ENCODE measurements at places on chromosomes 13 and 19.

DNA sequence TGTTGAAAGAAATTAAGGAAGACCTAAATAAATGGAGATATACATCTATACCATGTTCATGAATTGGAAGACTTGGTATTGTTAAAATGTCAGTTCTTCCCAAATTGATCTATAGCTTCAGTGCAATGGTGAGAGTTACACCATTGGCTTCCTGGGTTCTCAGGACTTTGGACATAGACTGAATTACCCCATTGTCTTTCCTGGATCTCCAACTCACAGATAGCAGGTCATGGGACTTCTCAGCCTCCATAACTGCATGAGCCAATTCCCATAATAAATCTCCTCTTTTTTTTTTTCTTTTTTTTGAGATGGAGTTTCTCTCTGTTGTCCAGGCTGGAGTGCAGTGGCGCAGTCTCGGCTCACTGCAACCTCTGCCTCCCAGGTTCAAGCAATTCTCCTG lies 38.7 kb downstream of the CCNE1 start:
- no peak for DNase-seq

DNA sequence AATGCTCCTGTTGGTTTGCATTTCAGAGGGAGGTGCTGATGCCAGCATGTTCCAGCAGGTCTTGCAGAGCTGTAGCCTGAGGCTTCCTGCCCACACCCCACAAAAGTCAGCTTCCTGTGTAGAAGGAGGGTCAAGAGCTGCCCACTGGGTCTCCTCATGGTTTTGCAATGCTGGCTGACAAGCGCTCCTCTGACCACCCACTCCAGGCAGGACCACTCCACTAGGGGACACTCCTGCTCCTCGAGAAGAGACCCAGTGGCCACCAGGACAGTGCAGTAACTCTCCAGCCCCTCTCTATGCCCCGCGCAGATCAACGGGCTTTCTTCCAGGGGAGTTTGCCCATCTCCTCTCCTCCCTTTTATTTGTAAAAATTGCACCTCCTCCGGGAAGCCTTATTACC lies 72.9 kb upstream of the UQCRFS1 start:
- DNase-seq = no peak

DNA sequence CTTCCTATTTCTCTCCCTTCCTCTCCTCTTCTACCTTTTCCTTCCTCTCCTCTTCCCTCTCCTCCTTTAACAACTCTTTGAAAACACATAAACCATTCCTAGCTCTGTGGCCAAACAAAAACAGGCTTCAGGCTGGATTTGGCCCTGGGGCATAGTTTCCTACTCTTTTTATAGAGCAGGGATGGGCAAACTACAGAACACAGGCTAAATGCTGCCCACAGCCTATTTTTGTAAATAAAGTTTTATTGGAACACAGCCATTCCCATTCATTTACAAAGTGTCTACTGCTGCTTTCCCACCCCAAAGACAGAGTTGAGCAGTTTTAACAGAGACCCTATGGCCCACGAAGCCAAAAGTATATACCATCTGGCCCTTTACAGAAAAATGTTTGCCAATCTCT lies 35.4 kb downstream of the LHFPL6 start:
- DNase-seq = no peak

DNA sequence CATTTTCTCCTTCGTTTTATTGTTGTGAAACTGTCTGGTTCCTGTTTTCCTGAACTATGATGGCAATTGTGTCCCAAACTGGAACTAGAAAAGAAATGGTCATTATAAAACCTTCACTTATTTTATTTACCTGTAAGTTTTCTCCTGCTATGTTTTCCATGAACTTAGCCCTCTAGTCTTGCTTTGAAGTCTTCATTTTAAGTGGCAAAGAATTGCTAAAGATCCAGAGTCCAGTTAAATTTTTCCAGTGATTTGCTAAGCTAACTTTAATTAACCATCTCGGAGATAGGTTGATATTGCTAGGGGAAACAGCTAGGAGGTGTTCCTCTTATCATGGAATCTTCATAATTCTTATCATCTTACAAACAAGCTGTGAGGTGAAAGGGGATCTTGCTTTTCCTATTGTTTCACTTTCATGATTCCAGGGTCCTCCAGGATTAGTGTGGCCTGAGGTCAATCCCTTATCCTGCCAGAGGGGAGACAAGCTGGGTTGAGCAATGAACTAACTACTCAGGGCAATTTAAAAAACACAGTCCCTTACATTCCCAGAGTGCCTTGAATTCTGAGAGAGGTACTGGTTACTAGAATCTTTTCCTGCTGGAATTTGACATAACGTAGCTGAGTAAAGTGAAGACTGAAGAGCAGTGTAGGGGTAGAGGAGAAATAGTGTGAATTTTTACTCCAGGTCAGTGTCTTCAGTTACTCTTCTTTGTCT lies 112.5 kb downstream of the ESD start:
- DNase-seq = no peak

DNA sequence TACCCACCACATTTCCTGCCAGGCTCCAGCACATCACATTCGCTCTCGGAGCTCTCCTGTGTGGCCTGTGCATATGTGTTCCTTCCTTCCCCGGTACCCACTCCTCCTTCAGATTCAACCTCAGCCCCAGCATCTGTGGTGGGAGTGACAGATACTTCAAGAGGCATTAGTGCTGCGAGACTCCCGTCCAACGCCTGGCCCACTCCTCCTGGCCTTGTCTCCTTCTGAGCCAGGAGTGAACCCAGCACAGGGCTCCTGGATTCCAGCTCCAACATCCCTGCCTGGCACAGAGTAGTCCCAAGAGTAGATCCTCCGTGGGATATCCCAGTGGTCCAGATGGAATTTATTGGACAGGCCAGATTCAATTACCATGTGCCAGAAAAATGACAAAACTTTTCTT lies 55.9 kb downstream of the SACS start:
- DNase-seq = no peak
